ENCODE measurements at places on chromosomes 7 and 10.
A peak's percentile ranks its signal among the peaks of the same experiment; 100 is the strongest.

GRCh38 chr10:5411941-5412276 lies 448 bp upstream of the NET1 start:
- no peak for DNase-seq

- DNase-seq, result no peak
Measured at GRCh38 chr7:97377713-97378112, 260.2 kb downstream of the SDHAF3 start.

- no peak for DNase-seq
Measured at GRCh38 chr7:46007194-46007593, 86.1 kb upstream of the IGFBP3 start.

DNA sequence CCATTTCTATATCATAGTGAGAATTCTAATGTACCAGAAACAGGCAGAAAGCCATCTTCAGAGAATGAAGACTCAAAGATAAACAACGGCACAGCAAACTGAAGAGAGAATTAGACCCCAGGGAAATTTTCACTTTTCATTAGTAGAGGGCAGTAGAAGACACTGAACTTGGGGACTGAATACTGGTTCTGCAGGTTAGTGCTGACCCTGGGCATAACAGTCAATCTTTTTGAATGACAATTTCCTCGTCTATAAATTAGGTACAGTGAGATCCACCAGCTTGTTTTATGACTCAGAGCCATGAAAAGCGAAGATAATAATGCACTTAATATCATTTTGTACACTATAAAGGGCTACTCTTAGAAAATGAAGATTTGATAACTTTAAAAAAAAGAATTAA lies 13.7 kb downstream of the FKBP14 start:
- DNase-seq, result no peak

GRCh38 chr10:43204943-43205671 lies 61.8 kb downstream of the RASGEF1A start:
- peak; percentile 69 for DNase-seq

DNA sequence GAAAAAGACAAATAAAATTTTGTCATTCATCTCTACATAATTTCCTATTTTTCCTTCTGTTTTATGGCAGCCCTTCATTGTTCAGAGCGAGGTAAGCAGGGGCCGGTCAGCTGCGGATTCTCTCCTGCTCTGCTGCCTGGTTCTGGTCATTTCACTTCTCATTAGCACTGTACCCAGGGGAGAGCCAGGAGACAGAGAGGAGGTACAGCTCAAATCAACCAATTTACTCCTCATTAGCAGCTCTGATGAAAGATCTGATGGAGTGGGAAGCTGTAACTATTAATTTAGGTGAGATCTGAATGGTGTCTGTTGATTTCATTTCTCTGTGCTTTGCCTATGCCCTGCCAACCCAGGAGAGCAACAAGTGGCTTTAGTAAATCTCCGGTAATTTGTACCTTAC lies 241.5 kb upstream of the PFKP start:
- DNase-seq, result no peak

DNA sequence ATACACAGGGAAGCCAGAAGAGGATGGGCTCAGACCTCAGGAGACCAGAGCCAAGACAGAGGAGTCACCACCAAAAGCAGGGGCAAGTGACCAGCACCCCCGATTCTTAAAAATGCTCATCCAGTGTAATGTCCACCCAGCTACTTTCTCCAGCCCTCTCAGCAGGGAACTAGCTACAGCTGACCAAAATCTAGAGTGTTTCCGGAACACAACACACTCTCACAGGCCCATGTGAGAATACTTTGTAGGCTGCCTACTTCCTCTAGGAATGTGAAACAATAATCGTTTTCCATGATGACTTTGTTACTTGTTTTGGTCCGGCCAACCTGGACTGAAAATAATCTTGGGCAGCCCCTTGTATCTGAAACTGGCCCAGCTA lies 14.5 kb downstream of the PSAP start:
- DNase-seq, result no peak

Data from hematopoietic multipotent progenitor cell treated with erythropoietin and hydrocortisone succinate and interleukin-3 and kit ligand, for 8 days (in vitro differentiated cells).